AG04450 (cell line): ENCODE measurements at places on chromosomes 7 and 10.

GRCh38 chr10:100370714-100371481 lies 23.9 kb downstream of the SCD start:
- peak; percentile 37 for DNase-seq

- no peak for DNase-seq
These were observed 38.8 kb downstream of the AKR1B15 start for GRCh38 chr7:134587750-134588149.

DNA sequence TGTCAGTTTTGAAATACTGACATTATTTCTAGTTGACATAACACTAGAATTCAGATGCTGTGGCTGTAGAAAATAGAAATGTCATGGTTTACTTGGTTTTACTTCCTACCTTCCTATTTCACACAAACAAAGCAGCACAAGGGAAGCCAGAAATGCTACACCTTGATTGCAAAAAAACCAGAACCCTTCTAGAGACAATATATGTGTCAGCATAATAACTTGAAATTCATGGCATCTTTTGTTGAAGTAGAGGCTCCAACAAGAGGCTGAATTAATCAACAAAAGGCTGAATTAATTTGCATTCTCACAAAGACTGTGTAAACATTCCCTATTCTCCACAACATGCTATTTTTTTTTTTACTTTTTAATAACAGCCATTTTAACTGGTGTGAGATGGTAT lies 25.2 kb downstream of the ZNF117 start:
- DNase-seq = no peak

GRCh38 chr10:96902117-96902516 lies 70.0 kb downstream of the LCOR start:
- DNase-seq = no peak

DNA sequence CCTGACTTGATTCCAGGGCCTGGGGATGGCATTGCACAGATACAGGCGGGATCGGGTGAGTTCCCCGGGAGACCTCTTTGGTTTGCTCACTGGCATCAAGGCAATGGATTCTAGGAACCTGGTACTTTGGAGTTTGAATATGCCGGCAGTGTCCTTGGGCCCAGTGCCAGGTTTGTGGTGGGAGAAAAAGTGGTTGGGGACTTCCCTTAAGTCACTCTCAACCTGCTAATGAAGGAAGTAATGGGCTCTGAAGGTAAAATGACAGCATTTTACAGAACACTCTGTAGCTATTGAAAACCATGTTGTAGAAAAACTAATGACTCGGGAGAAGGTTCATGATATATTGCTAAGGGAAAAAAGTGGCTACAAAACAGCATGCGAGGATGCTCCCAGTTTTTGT lies 129.9 kb downstream of the CFAP58 start:
- DNase-seq = no peak
